ENCODE measurements at places on chromosomes 6 and 20.

DNA sequence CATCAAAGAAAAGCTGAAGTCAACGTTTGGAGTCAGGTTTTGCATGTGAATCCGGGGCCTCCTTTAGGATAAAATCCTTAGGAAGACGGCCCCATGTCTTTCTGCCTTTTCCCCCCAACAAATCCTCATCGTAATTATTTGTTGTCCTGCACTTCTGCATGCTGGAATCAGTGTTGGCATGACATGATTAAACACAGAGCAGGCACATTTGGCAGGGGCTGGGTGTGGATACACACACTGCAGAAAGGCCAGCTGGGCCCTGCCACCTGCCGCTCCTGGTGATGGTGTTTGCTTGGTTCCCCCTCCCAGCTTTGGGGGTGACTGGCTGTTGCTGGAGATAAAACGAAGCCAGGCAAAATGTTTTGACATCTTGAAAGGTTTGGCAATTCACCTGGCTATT is 46.3 kb upstream of the FOXA2 start:
- DNase-seq: no peak

- DNase-seq: no peak
Measured at GRCh38 chr6:26312096-26312463, 52.9 kb upstream of the BTN3A2 start.

GRCh38 chr20:50895111-50895830 is 36.0 kb downstream of the ADNP start:
- no peak for DNase-seq

DNA sequence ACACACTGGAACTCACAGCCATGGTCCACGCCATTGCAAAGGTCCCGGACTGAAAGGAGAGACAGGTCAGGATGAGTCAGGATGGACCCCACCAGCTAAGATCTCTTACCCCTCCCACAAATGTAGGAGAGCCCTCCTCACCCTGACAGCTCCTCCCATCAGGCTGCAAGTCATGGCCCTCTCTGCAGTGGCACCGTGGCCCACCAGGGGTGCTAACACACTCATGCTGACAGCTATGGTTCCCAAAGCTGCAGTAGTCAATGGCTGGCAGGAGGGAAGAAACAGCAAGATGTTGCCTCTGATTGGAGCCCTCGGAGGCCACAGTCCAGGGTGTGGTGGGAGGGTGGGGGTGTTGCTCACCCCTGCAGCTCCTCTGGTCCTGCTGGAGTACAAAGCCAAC is 5.7 kb upstream of the RBPJL start:
- DNase-seq: no peak

- no peak for DNase-seq
Measured at GRCh38 chr20:36454698-36455427, 86.5 kb upstream of the MYL9 start.

GRCh38 chr6:21984561-21984960 is 312.3 kb downstream of the PRL start:
- DNase-seq: no peak

GRCh38 chr20:44780226-44780625 is 30.1 kb downstream of the RIMS4 start:
- DNase-seq: no peak

- DNase-seq: no peak
Measured at GRCh38 chr6:157490611-157491269, 109.8 kb downstream of the ZDHHC14 start.

- no peak for DNase-seq
Measured at GRCh38 chr6:118283766-118284165, 264.3 kb upstream of the PLN start.

- no peak for DNase-seq
Measured at GRCh38 chr6:129863664-129864063, 2.5 kb upstream of the TMEM244 start.

DNA sequence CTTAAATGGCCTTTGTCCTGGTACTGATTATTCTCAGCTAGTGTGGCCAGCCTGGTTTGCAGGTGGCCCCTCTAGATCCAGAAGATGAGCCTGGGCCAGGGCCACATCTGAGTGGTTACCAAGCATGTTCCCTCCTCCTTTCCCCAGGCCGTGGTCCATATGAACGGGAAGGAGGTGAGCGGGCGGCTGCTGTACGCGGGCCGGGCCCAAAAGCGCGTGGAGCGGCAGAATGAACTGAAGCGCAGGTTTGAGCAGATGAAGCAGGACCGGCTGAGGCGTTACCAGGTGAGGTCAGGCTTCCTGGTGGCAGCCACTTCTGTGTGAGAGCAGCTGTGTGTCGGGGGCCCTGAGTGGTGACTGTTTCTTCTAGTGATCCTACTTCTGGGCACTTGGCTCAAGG is 11.6 kb downstream of the PABPC1L start:
- DNase-seq: no peak

- DNase-seq: no peak
Measured at GRCh38 chr20:32526125-32526524, 59.0 kb downstream of the NOL4L start.

- DNase-seq: no peak
Measured at GRCh38 chr20:43681991-43682410, 15.1 kb downstream of the MYBL2 start.

DNA sequence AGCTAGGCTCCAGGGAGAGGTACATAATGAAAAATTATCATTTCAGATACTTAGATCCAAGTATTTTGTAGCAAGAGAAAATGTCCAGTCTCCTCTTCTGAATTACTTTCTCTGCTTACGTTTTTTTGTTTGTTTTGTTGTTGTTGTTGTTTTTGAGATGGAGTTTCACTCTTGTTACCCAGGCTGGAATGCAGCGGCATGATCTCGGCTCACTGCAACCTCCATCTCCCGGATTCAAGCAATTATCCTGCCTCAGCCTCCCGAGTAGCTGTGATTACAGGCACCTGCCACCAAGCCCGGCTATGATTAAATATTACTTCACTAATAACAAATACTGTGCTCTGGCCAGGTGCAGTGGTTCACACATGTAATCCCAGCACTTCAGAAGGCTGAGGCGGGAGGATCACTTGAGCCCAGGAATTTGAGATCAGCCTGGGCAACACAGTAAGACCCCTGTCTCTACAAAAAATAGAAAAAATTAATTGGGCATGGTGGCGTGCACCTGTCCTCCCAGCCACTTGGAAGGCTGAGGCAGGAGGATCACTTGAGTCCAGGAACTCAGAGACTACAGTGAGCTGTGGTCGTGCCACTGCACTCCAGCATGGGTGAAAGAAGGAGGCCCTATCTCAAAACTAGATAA is 155.0 kb upstream of the JARID2 start:
- DNase-seq: no peak

- DNase-seq: no peak
Measured at GRCh38 chr6:151101816-151102694, 137.7 kb upstream of the AKAP12 start.

- no peak for DNase-seq
Measured at GRCh38 chr6:158861686-158862381, 42.7 kb upstream of the EZR start.

DNA sequence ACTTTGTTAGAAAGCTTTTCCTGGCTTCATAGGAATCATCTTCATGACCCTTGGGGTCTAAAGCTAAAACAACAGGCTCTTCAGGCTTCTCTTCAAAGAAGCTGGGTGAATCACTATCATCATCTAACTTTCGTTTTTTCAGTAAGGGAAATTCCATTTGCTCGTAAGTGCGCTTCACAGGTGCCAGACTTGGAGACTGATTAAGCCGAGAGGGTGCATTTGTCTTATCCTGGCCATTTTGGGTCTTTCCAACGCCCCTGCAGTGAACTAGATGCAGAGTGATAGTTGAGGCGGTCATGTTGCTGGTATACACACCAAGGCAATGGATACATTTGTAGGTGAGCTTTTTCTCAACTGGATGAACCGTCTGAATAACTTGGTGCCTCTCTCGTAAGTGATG is 38.8 kb downstream of the ADNP start:
- no peak for DNase-seq

DNA sequence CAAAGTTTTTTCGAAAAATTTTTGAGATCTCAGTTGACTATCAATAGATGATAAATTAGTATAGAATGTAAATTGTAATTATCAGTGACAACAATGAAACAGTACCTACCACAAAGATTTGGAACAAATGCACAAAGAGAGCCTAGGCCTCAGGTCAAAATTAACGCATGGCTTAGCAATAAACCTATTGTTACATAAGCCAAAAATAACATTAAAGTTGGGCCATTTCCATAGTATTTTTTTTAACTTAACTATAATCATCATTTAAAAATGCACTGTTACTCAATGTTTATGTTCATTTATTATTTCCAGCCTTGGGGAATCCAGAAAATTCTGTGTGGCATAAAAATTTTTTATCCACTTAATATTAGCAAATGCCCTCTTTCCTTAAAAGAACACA is 117.0 kb downstream of the EPB41L2 start:
- DNase-seq: no peak

DNA sequence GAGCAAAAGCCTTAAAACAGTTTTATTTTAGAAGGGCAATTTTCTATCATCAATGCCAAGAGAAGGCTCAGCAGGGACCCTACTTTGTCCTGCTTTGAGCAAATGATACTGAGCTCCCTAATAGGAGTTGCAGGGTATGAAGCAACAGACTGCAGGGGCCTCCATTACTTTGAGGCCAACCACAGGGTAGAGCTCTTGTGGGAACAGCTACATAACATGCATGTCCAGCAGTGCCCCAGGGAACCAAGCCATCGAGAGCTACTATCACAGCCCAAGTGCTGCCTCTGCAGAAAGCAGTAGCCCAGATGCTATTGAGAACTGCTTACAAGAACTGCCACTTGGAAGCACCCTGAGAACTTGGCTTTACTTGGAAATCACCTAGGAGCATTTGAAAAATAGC is 222.1 kb downstream of the LAMA2 start:
- no peak for DNase-seq

GRCh38 chr20:44579313-44580081 is 2.9 kb upstream of the PKIG start:
- no peak for DNase-seq

- no peak for DNase-seq
Measured at GRCh38 chr6:35071347-35071994, 69.7 kb downstream of the TCP11 start.

GRCh38 chr20:63636752-63637628 is 10.1 kb upstream of the GMEB2 start:
- DNase-seq: no peak

DNA sequence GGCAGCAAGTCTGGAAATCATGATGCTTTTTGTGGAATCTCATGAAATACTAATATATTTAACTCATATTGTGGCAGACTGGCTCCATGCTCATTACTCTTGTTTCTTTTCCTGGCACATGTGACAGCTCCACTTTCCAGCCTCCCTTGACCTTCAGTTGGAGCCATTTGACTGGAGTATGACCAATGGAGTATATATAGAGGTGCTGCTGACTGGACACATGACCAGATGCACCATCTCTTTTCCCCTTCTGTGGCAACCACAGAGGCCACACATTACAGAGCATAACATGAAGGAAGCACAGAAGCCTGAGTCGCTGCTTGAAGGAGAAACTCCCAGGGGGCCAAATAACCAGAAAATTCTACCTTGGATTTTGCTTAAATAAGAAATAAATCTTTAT is 77.4 kb downstream of the MKKS start:
- DNase-seq: no peak

DNA sequence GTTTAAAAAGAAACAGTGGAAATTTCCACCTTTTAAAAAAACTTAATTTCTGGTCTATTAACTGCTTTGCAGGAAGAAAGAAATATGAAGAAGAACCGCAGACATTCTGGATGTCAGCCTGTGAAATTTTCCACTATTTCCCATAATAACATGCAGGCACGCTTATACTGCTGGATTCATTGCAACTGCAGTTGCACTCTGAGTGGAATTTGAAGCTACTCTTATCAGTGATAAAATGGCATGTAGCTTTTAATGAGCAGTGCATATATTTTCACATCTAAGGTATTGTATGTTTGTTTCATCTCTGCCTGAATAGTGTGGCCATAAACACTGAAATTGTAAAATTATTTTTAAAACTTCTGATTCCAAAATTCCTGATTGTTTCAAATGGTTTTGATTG is 28.2 kb downstream of the NCOA3 start:
- DNase-seq: no peak

- no peak for DNase-seq
Measured at GRCh38 chr6:14305624-14306023, 188.1 kb downstream of the CD83 start.

DNA sequence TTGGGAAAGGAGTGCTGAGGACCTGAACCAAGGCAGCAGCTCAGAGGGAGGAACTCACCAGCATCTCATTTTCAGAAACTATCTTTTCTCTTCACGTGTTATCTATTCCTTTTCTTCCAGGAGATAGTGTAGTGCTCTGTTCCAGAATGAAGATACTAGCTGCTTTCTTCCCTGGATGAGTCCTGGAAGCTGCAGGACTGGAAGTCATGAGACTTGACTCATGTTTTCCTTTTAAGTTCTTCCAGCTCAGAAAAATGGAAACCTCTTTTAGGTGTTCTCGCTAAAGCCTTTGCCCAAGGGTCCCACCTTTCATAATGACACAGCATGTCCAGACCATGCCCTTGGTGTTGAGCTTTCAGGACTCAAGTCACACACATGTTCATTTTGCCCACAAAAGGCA is 106.7 kb downstream of the UNC5CL start:
- no peak for DNase-seq

DNA sequence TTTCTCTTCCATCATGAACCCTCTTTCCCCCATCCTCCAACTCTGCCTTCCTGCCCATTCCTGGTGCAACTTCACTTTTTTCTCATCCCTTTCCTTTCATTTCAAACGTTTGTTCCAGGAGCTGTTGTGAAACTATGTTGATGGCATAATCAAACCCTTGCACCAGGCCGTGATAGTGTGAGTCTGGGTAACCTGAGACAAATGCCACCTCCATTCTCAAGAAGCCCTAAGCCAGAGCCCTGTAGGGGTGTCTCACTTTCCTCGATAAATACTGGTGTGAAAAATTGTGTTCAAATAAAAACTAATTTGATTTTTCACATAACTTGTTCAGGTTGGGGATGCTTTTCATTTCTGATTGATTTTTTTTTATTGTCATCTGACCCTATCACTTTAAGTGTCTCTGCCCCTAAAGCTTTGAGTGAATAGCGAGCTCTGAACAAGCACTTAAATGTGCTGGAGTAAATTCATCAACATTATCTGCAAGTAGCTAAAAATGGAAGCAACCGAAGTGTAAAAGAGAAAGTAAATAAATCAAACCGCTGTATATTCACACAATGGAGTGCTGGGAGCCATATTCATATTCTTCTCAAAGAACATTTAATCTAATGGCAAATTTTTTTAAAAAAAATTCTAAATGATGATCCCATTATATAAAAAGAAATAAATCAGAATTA is 303.1 kb upstream of the CDYL start:
- no peak for DNase-seq

- DNase-seq: no peak
Measured at GRCh38 chr6:13615792-13616120, 621 bp downstream of the NOL7 start.

- no peak for DNase-seq
Measured at GRCh38 chr6:148750838-148751792, 4.3 kb downstream of the UST start.

GRCh38 chr6:37732688-37733087 is 35.0 kb upstream of the MDGA1 start:
- DNase-seq: no peak

GRCh38 chr6:34347303-34347702 is 45.2 kb downstream of the NUDT3 start:
- no peak for DNase-seq

- peak; percentile 77 for DNase-seq
Measured at GRCh38 chr6:7107578-7108195, at the start of gene RREB1. RREB1 (plus strand) TSS chr6:7107961; CDS start chr6:7181912, 73,951 bp downstream.
